ENCODE measurements at places on chromosomes 5 and 9.

GRCh38 chr5:32628049-32628844 is 42.9 kb downstream of the SUB1 start:
- no peak for DNase-seq

DNA sequence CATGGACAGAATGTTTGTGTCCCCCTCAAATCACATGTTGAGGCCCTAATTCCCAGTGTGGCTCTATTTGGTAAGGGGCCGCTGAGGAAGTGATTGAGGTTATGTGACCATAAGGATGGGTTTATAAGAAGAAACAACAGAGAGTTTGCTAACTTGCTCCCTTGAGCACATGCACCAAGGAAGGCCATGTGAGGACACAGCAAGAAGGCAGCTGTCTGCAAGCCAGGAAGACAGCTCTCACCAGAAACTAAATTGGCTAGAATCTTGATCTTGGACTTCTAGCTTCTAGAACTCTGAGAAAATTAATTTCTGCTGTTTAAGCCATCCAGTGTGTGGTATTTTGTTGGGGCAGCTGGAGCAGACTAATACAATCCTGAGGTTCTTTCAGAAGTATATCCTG is 35.2 kb upstream of the CDC42SE2 start:
- no peak for DNase-seq

DNA sequence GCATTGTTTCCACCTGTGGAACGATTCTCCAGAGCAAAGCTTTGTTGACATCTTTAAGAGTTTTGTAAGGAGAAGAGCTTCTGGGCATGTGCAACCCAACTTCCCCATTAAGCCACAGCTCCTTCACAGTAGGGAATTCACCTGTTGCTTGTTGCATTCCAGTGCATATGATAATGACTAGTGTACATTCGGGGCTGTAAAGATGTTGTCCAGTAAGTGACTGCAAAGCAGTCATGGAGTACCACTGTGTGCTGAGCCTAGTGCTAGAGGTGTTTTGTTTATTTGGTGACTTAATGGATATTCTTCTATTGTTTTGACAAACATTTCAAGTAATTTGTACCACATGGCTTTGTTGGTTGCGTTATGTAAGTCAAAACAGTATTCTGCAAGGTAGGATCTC is 12.8 kb downstream of the UGCG start:
- no peak for DNase-seq

GRCh38 chr5:168766426-168766700 is 187.2 kb upstream of the PANK3 start:
- no peak for DNase-seq

- DNase-seq: no peak
Observed at GRCh38 chr9:91177661-91178280, 183.9 kb downstream of the AUH start.

GRCh38 chr9:13979941-13980318 is 334.0 kb downstream of the NFIB start:
- DNase-seq: no peak

DNA sequence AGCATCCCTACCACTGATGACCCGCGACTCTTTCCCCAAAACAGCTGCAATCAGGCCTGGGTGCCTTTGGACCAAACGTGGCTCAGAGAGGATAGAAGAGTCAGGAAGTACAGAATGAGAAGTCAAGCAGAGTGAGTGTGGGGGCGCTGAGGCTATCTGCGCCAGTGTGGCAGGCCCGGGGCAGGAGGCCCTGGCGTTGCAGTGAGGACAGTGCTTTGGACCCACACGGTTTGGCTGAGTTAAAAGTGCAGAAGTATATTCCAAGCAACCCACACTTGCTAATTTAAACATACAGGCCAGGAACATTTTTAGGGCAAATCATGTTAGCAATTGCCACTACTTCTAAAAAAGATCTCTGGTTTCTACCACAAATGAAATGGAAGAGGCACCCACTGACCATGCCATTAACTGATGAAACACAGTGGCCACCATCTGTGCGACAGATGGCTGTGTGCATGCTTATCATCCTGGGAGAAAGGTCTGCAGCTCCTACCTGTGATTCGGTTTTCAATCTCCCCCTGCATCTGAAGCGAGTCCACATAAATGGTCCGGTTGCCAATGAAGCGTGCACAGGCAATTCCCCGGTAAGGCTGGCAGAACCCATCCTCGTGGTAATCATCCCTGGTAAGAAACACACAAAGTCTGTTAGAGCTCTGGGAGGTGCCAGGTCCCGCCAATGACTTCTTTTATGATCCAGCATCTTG is 213.0 kb downstream of the ROR2 start:
- no peak for DNase-seq

- DNase-seq: no peak
Observed at GRCh38 chr9:1917396-1917935, 97.7 kb upstream of the SMARCA2 start.

DNA sequence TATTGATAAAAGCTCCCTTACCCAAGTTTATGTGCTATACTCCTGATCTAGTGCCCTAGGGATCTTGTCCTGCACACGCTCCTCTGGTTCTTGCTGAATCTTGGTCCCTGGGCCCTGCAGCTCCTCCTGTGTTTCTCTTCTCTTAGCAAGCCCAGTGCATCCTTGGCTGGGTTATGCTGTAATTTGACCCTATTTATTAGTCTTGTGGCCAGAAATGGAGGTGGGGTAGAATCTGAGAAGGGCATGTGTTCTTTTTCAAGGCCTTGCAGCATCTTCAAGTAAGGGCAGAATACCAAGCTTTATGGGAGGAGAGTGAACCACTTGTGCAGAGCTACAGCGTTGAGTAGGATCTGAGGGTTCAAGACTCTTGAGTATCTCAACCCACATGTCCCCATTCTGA is 366.8 kb downstream of the FAM170A start:
- no peak for DNase-seq

Data from T follicular helper cell (primary cell).